ENCODE measurements at places on chromosomes 13 and 19.
A peak's percentile ranks its signal among the peaks of the same experiment; 100 is the strongest.

GRCh38 chr19:2355168-2356035 lies 4.7 kb upstream of the TMPRSS9 start:
- no peak overlapping the region for H3K27ac ChIP-seq
- DNase-seq = no peak
- no peaks in the 10 kb centered on the region for H3K36me3 ChIP-seq
- no peak overlapping the region for H3K4me3 ChIP-seq
- H3K4me1 ChIP-seq = no peaks in the 10 kb centered on the region

DNA sequence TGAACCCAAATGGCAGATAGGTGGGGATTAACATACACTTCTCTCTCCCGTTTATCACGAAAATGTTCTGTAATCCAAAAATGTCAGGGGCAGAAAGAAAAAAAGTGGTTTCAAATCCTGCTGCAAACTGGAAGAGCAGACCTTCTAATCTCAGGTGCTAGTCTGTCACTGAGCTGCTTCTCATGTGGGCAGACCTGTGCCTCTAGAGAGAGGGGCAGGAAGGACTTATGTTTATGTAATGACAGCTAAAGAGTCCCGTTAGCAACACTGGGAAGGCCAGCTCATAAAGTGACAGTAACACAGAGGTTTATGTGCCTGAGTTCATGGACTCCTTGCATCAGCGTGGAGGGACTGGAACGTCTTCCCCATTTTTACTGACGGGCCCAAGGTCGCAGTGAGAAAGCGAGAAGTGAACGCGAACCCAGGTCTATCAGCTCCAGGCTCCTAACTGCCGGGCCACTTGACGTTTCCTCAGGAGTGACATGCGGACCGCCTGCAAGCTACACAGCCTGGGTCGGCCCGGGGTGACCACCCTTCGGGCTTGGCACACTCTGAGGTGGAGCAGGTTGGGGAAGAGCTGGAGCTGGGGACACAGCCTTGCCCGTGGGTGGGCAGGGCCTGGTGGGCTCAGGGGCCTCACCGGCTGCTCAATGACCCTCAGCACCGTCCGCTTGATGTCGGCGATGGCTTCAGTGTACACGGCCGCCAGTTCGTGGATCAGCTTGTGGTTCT lies 9.6 kb upstream of the RSPH6A start:
- no peak overlapping the region for H3K4me3 ChIP-seq
- no peaks in the 10 kb centered on the region for H3K27me3 ChIP-seq
- H3K4me1 ChIP-seq = peaks cover 4% of the 10 kb centered on the region

DNA sequence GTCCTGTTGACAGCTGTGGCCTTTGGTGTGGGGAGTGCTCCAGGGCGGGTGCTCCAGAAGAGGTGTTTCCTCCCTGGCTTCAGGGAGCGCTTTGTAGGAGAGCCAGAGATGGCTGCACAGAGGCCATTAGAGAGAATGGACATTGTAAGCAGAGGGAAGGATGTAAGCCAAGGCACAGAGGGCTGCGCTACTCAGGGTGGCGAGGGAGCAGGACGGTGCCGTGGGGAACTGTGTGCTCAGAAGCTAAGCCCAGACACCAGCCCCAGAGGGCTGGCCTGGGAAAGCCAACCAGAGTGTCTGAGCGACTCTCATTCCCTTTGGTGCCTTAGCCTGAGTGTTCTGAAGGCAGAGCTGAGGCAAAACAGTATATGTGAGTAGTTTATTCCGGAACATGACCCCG lies 92.2 kb downstream of the TSHZ3 start:
- no peaks in the 10 kb centered on the region for H3K4me1 ChIP-seq
- no peak overlapping the region for H3K27ac ChIP-seq
- no peak for DNase-seq
- no peaks in the 10 kb centered on the region for H3K27me3 ChIP-seq

DNA sequence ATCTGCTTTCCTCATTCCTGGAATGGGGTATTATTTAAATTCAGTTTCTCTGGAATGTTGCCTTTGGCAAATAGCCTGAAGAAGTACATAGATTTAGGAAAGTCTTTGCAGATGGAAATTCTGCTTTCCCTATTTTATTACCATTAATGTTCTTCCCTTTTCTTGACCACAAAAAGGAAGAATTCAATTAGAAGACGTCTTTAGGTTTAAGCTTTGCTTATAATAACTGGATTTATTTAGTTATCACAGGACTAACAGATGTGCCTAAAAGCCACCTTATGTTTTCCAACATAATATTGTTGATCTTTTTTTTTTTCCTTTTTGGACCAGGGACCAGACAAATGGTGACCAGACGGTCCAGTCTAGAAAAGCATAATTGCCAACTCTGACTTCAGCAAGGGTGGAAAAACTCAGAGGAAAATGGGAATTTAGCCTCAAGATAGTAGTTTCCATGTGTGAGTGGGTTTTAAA lies 210.1 kb upstream of the SPRY2 start:
- H3K36me3 ChIP-seq = no peaks in the 10 kb centered on the region
- no peak for DNase-seq
- no peaks in the 10 kb centered on the region for H3K4me1 ChIP-seq
- H3K27ac ChIP-seq = no peak overlapping the region
- H3K27me3 ChIP-seq = no peaks in the 10 kb centered on the region

DNA sequence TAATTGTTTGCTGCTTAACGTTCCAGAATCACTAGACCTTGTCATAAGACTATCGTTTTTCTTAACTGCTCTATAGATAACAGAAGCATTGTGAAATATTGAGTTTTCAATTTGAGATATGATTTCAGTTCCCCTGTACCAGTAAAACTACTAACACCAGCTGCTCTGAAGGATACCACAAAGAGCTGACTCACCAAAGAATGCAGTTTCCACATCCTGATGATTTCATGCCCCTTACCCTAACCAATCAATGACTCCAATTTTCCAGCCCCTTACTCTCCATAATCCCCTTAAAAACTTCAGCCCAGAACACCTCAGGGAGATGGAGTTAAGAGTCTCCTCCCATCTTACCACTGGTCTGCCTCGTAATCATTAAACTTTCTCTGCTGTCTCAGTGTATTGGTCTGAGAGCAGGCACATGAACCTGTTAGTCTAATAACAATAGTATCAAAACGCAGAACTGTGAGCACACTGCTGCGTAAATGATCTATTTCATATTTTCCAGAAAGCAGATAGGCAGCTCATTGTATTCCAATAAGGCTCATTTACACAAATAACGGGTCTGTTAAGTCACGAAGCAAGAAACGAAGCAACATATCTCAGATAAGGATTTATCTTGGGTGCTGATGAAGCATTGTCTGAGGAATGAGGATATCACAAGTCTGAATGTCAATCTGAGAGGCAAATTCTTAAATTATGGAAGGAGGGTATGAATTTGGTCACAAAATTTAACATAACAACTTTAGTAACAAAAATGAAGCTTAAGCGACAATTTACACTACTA lies 14.1 kb upstream of the CCNA1 start:
- no peak overlapping the region for H3K4me3 ChIP-seq
- no peak overlapping the region for H3K27ac ChIP-seq
- no peaks in the 10 kb centered on the region for H3K27me3 ChIP-seq
- DNase-seq = no peak

DNA sequence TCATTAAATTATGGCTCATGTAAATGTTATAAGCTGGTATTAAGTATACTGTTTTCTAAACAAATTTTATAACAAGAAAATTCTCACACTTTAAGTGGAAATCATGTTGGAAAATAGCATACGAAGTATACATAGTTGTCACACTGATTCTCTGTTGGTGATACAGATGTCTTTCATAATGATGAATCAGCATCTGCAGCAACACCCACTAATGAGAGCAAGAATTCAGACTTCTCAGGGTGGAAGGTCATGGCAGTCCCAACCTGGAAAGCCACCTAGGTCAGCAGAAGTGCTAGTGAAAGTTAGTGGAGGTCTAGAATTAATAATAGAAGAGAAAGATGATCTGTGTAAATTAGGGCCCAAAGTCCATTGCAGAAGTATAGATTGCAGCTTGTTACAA lies 719.7 kb upstream of the MIR17HG start:
- no peaks in the 10 kb centered on the region for H3K27me3 ChIP-seq
- H3K4me3 ChIP-seq = no peak overlapping the region
- DNase-seq = no peak
- no peaks in the 10 kb centered on the region for H3K4me1 ChIP-seq
- H3K27ac ChIP-seq = no peak overlapping the region

DNA sequence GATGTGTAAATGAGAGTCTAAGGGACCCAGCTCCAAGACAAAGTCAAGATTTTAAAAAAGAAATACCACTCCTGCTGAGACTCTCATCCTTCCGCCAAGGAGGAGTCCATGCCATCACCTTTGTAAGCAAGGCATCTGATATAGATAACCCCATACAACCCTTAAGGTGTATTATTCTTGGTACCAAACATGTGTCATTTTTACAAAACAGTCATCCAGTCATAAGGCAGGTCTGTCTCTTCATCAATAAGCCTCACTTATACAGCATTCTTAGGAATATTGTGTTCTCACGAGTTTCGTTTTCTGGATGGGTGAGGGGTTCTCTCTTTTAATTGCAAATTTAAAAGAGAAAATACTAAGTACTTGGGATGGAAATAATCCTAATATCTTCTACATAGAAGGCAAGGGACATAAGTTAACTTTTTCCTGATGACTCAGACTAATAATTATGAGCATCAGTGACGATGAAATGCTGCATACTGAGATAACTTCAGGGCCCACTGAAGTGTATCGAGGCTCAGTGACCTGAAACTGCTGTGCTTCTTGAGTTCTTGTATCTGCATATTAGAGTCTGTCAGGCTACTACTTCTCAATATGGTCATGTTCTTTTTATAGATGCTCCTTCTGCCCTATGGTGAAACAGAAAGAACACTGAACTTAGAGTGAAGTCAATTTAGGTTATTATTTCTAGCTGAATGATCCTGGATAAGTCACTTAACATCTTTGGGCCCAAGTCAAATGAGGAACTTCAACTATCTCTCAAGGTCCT lies 166.6 kb downstream of the KLF12 start:
- no peak for DNase-seq
- H3K36me3 ChIP-seq = no peaks in the 10 kb centered on the region
- no peak overlapping the region for H3K4me3 ChIP-seq

- H3K4me1 ChIP-seq = no peaks in the 10 kb centered on the region
- H3K4me3 ChIP-seq = no peak overlapping the region
- no peaks in the 10 kb centered on the region for H3K27me3 ChIP-seq
Observed at GRCh38 chr19:51440846-51441409, 17.3 kb downstream of the SIGLEC8 start.

DNA sequence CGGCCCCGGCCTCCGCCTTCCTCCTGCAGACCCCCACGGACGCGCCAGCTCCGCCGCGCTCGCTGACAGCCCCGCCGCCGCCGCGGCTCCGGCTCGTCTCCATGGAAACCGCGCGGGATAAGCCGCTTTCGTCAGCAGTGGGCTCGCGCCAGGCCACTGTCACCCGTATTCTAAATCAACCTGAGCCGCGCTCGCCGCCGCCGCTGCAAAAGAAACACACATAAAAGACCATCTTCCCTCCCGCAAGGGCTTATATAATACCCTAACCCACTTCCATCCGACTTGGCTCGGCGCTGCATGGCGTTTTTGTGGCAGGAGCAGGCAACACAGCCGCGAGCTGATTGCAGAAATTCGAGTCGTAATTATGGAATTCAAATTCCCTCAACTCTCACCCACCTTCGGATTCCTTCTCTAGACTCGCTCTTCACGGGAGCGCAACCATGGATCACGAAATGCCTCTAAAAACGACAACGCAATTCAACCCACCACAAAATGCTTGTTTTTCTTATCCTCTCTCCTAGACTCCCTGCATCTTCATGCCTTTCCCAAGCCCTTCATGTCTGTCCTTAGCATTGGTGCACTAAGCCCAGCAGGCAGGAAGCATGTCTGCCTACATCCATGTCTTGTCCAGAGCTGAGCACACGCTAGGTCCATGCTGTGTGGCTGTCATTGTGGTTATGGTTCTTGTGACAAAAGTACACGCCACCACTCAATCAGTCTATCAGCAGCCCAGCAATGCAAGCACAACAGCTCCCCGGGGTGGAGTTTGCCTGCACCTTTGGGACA lies at the start of gene AMER2:
AMER2 (minus strand) TSS at position 772 of the 786 bp plus-strand sequence; CDS start at position 103, 669 bp downstream.
- peaks cover 37% of the 10 kb centered on the region for H3K27me3 ChIP-seq
- H3K36me3 ChIP-seq = no peaks in the 10 kb centered on the region
- H3K27ac ChIP-seq = no peak within 1 kb of the TSS
- DNase-seq = no peak
- H3K4me1 ChIP-seq = no peaks in the 10 kb centered on the region
- no peak within 1 kb of the TSS for H3K4me3 ChIP-seq

GRCh38 chr19:50658441-50659317 lies 9.4 kb downstream of the C19orf81 start:
- H3K4me3 ChIP-seq = no peak overlapping the region
- H3K4me1 ChIP-seq = no peaks in the 10 kb centered on the region
- H3K27ac ChIP-seq = no peak overlapping the region
- peak; percentile 49 for DNase-seq
- H3K36me3 ChIP-seq = no peaks in the 10 kb centered on the region

- H3K4me3 ChIP-seq = no peak overlapping the region
- no peaks in the 10 kb centered on the region for H3K27me3 ChIP-seq
- no peak for DNase-seq
- no peak overlapping the region for H3K27ac ChIP-seq
- no peaks in the 10 kb centered on the region for H3K36me3 ChIP-seq
- peaks cover 3% of the 10 kb centered on the region for H3K4me1 ChIP-seq
Observed at GRCh38 chr19:11370744-11371143, 3.7 kb upstream of the SWSAP1 start.

DNA sequence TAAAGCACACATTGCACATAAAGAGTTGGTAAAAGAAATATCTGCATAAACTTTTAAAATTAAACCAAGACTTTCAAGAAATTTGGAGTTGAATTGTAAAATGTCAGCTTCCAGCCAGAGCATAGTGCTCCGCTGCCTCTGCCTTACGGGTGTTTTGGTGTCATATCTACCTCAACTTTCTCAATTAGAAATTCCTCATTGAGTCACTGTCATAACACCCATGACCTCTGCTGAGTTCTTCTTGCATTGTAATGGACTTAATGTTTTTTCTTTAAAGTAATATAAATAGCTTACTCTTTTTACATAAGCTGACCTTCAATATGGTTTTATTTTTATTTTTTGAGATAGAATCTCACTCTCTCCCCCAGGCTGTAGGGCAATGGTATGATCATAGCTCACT lies 551.0 kb upstream of the NBEA start:
- H3K4me3 ChIP-seq = no peak overlapping the region
- H3K4me1 ChIP-seq = no peaks in the 10 kb centered on the region
- no peak for DNase-seq
- H3K27ac ChIP-seq = no peak overlapping the region

- H3K4me1 ChIP-seq = no peaks in the 10 kb centered on the region
- no peaks in the 10 kb centered on the region for H3K36me3 ChIP-seq
- no peak overlapping the region for H3K4me3 ChIP-seq
Observed at GRCh38 chr13:40596484-40596883, 70.0 kb downstream of the FOXO1 start.

GRCh38 chr19:6568816-6569215 lies 22.1 kb downstream of the CD70 start:
- H3K27ac ChIP-seq = no peak overlapping the region
- H3K27me3 ChIP-seq = no peaks in the 10 kb centered on the region
- no peaks in the 10 kb centered on the region for H3K4me1 ChIP-seq
- DNase-seq = no peak
- no peaks in the 10 kb centered on the region for H3K36me3 ChIP-seq
- H3K4me3 ChIP-seq = no peak overlapping the region

GRCh38 chr13:25766991-25767390 lies 284.8 kb downstream of the SHISA2 start:
- no peak for DNase-seq
- no peak overlapping the region for H3K4me3 ChIP-seq
- no peaks in the 10 kb centered on the region for H3K4me1 ChIP-seq
- H3K36me3 ChIP-seq = no peaks in the 10 kb centered on the region
- no peak overlapping the region for H3K27ac ChIP-seq
- no peaks in the 10 kb centered on the region for H3K27me3 ChIP-seq
